ENCODE measurements at places on chromosomes 5 and 9.
A peak's percentile ranks its signal among the peaks of the same experiment; 100 is the strongest.

DNA sequence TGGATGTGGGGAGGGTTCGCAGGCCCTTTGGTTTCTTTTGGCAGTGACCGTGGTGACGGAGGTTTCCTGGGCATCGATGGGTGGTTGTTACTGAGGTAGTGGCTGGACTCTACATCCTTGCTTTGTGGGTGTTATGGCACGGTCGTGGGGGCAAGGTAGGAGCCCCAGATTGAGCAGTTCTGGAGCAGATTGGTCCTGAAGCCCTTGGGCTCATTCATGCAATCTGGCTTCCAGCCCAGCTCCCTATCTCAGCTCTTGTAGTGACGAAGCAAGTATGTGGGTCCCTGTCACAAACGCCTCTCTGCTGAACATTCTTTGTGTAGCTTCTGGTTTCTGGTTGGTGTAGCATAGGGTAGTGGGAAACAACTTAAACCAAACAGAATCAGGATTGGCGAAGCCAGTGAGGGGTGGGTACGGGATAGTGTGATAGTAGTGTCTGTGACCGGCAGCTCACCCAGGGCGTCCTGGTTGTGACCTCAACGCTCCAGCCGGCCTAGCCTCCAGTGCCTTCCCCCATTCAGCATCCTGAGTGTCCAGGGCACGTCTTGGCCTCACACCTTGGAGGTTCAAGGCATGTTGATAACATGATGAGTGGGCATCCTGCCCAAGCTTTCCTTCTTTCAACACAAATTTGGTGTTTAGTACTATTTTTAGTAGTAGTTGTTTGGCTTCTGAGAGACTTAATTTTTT lies 2.9 kb downstream of the NDUFS6 start:
- no peak for DNase-seq

GRCh38 chr9:126788046-126788445 lies 16.8 kb upstream of the ZBTB43 start:
- DNase-seq, result no peak

DNA sequence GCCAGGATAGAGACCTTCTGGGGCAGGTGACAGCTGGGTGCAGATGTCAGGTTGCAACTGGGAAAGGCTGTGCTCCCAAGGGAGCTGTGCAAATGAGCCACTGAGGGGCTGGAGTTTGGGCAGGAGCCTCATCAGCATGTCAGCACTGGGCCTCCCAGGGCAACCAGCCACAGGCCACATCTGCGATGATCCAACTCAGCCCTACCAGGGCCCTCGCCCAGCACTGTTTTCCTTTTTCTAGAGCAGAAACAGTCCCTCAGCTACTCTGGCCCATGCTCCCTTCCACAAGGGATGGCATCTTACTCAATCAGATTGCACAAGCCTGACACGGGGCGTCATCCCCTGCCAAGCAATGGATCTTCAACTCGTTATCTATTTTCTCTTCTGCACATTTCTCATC lies 24.8 kb downstream of the NIPAL4 start:
- DNase-seq, result no peak

- no peak for DNase-seq
Observed at GRCh38 chr9:112754578-112754977, 4.0 kb downstream of the SNX30 start.

GRCh38 chr5:107979900-107980299 lies 309.2 kb upstream of the EFNA5 start:
- DNase-seq, result no peak

- DNase-seq, result no peak
Observed at GRCh38 chr5:13939638-13940037, 4.8 kb downstream of the DNAH5 start.

DNA sequence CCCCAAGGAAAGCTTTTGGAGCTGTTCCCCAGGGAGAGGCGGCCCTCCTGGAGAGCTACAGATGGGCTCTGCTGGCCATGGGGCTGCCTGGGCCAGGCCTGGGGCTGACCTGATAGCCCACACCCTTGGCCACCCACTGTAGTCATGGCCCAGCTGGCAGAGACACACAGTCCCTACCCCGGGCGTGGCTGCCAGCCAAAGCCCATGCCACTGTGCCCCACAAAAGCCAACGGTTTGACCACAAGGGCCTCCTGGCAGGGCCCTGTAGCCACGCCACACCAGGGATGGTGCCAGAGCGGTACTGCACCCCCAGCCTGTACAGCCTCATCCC lies 15.2 kb downstream of the NACC2 start:
- peak; percentile 66 for DNase-seq

DNA sequence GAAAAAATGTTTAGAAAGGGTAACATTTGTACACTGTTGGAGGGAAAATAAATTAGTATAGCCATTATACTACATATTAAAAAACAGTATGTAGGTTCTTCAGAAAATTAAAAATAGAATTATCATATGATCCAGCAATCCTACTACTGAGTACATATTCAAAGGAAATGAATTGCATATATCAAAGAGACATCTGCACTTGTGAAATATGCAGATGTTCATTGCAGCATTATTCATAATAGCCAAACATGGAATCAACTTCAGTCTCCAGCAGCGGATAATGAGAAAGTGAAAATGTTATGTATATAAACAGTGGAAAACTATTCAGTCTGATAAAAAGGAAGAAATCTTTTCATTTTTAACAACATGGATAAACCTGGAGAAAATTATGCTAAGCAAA lies 695.5 kb downstream of the SLCO4C1 start:
- DNase-seq, result no peak

DNA sequence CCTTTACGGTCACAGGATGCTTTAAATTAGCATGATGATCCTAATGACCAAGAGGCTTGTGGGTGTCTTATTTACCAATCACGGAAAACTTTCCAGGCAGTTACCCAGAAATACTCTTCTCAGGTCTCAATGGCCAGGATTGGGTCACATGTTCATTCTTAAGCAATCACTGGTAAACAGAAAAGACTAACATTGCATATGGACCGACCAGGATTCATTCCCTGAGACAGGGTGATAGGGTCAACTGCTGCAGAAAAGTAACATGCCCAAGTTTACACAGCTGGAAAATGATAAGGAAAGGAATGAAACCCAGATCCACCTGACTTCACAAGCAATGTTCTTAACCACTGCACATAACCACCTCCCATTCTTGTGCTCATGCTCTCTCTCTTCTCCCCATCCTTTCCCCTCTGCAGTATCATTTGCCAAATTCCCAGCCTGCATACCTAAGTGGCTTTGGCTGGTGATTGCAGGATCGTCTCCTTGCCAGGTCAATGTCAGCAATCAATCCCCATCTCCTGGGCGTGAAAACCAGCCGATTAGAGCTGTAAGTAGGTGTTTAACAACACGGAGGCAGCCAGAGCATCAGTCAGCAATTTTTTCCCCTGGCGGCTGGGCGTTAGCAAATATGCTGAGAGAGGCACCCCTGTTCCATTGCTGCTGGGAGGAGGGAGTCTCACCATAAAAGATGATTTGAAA lies 219.4 kb downstream of the NMUR2 start:
- DNase-seq, result no peak

- no peak for DNase-seq
Observed at GRCh38 chr5:62689599-62690368, 111.2 kb downstream of the LRRC70 start.

- no peak for DNase-seq
Observed at GRCh38 chr5:51997949-51998348, 614.7 kb downstream of the ISL1 start.

- DNase-seq, result no peak
Observed at GRCh38 chr9:88949425-88949824, 41.8 kb upstream of the S1PR3 start.

GRCh38 chr9:27888661-27889295 lies 315.5 kb upstream of the C9orf72 start:
- peak; percentile 36 for DNase-seq

DNA sequence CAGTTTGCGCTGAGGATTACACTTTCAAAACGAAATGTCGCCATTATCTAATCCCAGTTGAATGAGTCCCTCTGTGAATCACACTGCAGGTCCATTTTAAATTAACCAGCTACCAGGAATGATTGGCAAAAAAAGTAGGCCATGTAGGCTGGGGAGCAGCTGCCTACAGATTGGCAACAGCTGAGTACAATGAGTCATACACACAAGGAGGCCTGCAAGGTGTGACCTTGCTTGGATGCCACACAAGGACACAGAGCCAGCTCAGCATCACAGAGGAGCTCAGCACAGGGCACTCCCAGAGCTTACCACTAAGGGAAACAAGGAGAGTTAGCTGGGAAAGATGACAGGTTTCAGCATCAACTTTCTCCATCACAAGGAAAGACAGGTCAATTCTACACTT lies 12.9 kb downstream of the HAVCR1 start:
- no peak for DNase-seq

- no peak for DNase-seq
Observed at GRCh38 chr5:18807256-18808149, 1173.2 kb downstream of the TAF11L14 start.

DNA sequence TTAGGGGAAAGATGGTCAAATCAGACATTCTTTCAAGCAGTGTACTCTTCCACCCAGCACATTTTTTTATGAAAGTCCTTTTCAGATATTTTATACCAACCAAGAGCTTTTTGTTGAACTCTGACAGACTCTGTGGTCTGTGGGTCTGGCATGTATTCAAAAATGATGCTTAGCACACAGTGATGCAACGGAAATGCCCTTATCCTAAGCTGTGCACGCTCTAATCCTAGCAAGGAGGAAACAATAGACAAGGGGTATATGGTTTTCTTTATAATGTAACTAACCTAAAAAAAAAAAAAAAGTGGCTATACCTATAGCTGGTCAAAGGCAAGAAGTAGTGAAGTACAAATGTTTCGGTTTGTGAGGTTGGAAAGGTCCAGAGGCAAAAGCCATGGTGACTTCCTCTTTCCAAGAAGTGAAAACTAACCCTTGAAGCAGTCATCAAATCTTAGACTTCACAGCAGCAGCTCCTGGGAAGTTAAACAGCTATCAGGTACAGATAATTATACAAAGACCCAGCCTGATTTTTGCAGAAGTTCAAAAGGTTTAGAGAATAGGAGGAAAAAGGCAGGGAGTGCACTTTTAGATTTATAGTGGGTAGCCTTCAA lies 82.5 kb downstream of the SEMA6A start:
- peak; percentile 91 for DNase-seq

GRCh38 chr5:53237876-53238275 lies 128.3 kb upstream of the MOCS2 start:
- no peak for DNase-seq

DNA sequence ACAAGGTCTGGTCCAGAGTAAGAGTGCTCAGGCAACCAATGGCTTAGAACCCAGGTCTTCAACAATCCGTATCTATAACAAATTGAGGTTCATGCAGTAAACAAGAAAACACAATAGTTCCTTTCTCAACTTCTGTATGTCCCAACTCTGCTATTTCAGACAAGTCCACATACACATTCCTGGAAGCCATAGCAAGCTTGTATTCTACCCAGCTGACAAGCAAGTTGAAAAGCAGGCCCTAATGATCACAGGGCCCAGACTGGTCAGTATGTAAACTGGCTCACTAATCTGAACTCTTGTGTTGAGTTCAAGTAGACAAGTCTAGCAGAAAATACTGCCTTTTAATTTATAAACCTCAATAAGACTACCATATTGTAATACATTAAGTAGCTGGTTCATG lies 26.9 kb downstream of the FNIP1 start:
- no peak for DNase-seq

- peak; percentile 21 for DNase-seq
Observed at GRCh38 chr9:126217250-126217653, 109.4 kb upstream of the MVB12B start.

- no peak for DNase-seq
Observed at GRCh38 chr5:154819546-154819945, 30.9 kb downstream of the FAXDC2 start.

DNA sequence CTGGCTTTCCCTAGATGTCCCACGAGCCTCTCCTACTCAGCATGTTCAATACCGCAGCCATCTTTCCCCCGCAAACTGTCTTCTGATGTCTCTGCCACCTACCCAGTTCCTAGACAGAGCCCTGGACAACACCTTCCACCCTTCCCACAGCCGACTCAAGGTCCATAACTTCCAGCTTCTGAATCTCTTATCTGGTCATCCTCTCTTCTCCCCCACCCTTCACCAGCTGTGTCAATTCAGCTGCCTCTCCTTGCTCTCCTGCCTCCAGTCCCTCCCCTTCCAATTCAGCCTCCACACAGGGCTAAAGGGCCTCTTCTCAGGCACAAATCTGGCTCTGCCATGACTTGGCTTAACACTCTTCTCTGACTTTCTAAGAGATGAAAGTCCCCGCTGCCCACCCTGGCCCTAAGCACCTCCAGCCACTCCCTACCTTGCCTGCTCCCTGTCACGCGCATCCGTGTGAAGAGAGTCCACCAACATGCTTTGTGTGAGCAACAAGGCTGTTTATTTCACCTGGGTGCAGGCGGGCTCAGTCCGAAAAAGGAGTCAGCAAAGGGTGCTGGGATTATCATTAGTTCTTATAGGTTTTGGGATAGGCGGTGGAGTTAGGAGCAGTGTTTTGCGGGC lies 25.2 kb downstream of the AQP7 start:
- no peak for DNase-seq

- DNase-seq, result peak; percentile 29
Observed at GRCh38 chr5:6633469-6634245, 417 bp downstream of the SRD5A1 start.

DNA sequence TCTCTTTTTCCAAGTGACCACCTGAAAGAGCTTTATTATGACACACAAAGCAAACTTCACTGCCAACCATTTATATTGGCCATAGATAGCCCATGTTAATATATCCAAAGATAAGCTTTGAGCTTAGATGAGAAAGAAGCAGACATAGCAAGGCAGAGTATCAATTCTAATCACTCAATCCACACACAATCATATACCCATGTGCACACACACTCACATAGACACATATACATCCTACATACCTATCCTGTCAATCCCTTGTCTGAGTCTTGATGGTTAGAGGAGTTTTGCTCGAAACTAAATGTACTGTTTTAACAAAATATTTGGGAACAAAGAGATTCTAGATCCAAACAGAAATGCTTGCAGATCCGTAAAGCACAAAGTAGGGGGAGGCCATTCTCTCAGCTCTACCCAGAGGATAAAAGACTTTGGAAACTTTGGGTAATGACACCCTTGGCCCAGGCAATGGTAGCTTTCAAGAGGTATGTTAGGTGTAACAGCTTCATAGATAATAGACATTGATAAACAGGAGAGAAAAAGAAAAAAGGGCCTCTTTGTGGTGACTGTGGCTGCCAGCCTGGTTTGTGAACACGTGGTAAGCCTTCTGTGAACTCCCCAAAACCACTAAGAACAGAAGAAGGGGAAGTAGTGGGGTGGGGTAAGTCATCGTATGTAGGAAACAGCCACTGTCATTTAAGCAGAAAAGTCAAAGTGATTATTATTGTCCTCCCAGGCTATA lies 121.6 kb downstream of the TLR4 start:
- DNase-seq, result peak; percentile 39

DNA sequence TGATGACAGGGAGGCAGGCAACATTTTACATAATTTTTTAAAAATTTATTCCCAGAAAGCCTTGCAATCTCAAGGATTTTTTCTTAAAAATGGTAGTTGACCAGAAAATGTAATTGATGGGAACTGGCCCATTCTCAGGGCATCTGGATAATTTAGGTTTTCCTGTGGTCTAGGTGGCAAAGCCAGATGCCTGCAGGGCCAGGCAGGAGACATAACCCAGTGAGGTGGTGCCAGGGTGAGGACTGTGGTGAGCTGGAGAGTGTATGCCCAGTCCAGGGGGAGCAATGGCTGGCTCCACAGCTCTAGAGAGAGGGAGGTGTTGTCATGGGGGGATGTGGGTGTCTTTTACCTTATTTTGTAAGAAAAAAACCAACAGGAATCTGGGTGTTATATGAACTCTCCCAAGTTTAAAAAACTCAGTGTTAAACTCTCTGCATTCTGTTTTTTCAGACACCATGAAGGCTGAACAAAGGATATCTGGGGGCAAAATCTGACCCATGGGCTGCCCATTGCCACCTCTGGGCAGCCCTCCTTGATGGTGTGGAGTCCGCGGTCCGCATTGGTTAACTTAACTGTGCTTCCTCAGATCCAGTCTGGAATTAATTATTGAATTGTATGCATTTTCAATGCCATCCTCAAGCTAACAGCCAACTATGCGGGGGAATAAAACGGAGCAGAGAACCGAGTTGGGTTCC lies 43.9 kb downstream of the BOD1 start:
- no peak for DNase-seq

Data from hematopoietic multipotent progenitor cell treated with erythropoietin and hydrocortisone succinate and interleukin-3 and kit ligand, for 8 days (in vitro differentiated cells).